ENCODE measurements at places on chromosomes 13 and 19.

GRCh38 chr13:52851137-52851962 is 2.9 kb upstream of the PCDH8 start:
- DNase-seq = no peak

GRCh38 chr13:96968027-96968426 is 26.2 kb downstream of the OXGR1 start:
- DNase-seq = no peak

- peak; percentile 14 for DNase-seq
Observed at GRCh38 chr13:99471221-99472121, 29.8 kb upstream of the TM9SF2 start.

DNA sequence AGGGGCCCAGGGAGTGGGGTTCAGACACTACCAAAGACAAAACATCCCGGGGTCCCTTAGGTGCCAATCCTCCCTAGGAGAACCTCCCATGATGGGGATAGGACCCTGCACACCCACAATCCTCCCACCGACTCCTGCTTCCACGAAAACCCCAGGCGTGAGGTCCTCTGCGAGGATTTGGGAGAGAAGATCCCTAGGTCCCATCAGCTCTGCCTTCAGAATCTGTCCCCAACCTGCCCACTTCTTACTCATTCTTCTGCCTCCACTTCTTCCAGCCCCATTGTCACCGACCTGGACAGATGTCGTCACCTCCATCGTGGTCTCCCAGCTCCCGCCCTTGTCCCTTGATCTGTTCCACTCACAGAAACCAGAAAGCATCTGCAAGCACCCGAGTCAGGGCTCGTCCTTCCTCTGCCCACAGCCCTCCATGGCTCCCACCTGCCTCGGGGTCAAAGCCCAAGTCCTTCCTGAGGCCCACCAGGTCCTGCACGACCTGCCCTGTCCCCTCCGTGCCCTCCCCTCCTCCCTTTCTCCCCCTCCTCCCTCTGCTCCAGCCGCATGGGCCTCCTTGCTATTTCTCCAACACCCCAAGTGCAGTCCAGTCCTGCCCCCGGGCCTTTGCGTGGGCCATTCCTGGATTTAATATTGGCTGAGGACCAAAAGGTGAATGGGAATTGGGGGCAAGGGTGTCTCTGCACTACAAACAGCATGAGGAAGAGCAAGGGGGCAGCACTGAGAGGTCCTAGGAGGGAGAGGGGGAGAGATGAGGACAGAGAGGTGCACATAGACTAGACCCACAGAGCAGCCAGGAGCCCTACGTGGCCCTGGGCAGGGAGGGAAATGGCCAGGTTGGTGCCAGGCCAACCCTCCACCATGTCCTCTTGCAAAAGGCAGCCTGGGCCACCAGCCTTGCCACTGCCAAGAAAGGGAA is 51.3 kb downstream of the PTPRS start:
- DNase-seq = no peak

GRCh38 chr19:35170359-35171061 is 16.0 kb downstream of the FXYD5 start:
- DNase-seq = no peak

Data from AG09309 (cell line).